ENCODE measurements at places on chromosomes 7 and 10.
A peak's percentile ranks its signal among the peaks of the same experiment; 100 is the strongest.

DNA sequence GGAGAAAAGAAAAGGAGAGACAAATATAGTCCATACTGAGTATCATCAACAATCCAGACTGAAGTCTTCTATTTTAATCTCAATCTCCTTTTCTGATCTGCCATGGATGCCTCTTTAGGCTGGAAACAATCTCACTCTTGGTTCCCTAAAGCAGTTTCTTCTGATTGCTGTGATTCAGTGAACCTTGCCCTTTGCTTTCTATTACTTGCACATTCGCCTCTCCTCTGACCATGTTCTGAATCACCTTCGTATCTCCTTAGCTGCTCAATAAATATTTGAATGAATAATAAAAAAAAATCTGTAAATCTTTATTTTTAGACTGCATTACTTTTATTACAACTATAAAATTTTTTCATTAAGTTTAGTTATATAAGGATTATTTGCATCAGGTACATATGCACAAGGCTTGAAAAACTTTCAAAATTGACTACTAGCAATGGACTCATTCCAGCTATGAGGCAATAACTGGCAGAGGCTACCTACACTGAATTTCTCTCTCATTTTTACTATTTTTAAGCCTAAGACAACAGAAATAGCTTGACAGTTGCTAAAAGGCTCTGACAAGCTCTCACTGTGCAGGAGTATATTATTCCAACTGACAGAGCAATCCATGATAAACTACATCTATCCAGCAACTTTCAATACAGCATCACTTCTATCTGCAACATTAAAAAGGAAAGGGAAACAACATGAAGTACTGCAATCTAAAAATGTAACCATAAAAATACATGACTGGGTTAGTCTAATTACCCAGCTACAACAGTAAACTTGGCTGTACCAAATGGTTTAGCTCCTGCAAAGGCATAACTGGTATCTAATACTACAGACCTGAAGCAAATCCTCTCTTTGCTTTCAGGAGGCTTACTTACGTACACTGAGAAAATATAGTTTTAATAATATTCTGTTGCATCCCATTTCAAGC lies 25.6 kb downstream of the TM9SF3 start:
- peaks cover 41% of the 10 kb centered on the region for H3K36me3 ChIP-seq
- no peak overlapping the region for H3K4me3 ChIP-seq
- no peak for DNase-seq
- no peak overlapping the region for H3K27ac ChIP-seq
- H3K4me1 ChIP-seq: no peaks in the 10 kb centered on the region
- H3K27me3 ChIP-seq: no peaks in the 10 kb centered on the region

- no peak overlapping the region for H3K4me3 ChIP-seq
- H3K4me1 ChIP-seq: no peaks in the 10 kb centered on the region
- H3K36me3 ChIP-seq: no peaks in the 10 kb centered on the region
- H3K27ac ChIP-seq: no peak overlapping the region
Measured at GRCh38 chr7:112584290-112584689, 103.5 kb downstream of the LSMEM1 start.

DNA sequence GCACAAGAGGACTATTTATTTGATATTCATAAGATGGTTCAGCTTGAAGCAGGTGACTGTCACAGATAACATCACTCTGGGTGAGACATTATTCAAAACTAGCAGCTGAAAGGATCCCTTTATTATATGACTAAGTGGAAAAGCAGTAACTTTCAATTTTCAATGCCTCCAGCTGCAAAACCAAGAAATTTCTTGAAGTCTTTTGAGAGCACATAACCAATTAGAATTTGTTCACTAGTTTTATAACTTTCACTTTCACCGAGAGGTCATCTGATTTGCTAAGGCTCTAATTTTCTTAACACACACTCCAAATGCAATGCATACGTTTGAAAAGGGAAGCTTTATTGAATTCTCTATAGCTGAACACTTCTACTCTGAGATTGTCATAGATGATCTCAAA lies 88.6 kb upstream of the KLF14 start:
- no peak overlapping the region for H3K4me3 ChIP-seq
- H3K27me3 ChIP-seq: no peaks in the 10 kb centered on the region
- no peaks in the 10 kb centered on the region for H3K4me1 ChIP-seq
- no peak for DNase-seq
- no peaks in the 10 kb centered on the region for H3K36me3 ChIP-seq
- no peak overlapping the region for H3K27ac ChIP-seq

DNA sequence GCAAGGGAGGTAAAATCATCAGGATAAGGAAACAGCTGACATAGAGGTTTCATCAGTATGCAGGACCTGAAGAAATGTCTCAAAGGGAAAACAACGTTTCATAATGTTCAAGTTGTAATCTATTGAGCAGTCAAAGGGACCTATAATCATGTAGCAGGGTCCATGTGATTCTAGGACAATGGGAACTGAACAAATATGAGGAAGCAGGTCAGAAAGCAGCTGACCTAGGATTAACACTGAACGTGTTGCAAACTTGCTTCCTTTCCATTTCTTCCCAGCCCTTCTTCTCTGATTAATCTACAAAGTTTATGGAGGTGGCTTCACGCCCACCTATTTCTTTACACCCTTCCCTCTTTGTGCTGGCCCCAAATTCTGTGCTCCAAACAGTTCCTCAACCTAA lies 256.9 kb upstream of the AKR1E2 start:
- DNase-seq: no peak
- no peak overlapping the region for H3K27ac ChIP-seq
- H3K27me3 ChIP-seq: no peaks in the 10 kb centered on the region
- no peaks in the 10 kb centered on the region for H3K36me3 ChIP-seq

GRCh38 chr10:67815571-67816059 lies 22.4 kb downstream of the DNAJC12 start:
- no peaks in the 10 kb centered on the region for H3K4me1 ChIP-seq
- H3K4me3 ChIP-seq: no peak overlapping the region
- DNase-seq: no peak

DNA sequence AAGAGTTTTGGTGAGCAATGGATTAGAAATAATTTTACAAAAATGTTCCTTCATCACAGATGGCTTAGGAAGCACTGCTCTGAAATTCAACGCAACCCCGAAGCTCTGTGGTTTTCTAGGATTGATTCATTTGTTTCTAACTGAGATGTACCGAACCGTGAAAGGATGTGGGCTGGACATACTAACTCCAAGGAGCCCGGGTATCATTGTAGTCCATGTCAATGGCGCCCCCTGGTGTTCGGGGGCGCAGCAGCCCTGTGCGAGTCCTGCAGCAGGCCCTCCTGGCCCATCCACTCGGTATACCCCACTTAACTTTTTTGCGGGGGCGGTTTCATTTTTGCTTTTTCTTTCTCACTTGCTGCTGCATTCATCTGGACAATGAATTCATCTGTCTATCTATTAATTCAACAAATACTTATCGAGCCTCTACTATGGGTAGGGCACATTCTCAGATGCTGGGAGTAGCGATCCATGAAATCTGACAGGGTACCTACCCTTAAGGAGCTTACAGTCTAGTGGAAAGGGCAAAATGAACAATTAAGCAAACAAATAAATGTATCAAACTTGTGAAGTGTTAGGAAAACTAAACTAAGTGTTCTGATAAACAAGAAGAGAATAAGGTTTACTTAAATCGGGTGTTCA lies 25.2 kb upstream of the ITPRID1 start:
- no peak overlapping the region for H3K4me3 ChIP-seq
- no peak overlapping the region for H3K27ac ChIP-seq
- DNase-seq: no peak
- peaks cover 8% of the 10 kb centered on the region for H3K27me3 ChIP-seq
- H3K36me3 ChIP-seq: no peaks in the 10 kb centered on the region

DNA sequence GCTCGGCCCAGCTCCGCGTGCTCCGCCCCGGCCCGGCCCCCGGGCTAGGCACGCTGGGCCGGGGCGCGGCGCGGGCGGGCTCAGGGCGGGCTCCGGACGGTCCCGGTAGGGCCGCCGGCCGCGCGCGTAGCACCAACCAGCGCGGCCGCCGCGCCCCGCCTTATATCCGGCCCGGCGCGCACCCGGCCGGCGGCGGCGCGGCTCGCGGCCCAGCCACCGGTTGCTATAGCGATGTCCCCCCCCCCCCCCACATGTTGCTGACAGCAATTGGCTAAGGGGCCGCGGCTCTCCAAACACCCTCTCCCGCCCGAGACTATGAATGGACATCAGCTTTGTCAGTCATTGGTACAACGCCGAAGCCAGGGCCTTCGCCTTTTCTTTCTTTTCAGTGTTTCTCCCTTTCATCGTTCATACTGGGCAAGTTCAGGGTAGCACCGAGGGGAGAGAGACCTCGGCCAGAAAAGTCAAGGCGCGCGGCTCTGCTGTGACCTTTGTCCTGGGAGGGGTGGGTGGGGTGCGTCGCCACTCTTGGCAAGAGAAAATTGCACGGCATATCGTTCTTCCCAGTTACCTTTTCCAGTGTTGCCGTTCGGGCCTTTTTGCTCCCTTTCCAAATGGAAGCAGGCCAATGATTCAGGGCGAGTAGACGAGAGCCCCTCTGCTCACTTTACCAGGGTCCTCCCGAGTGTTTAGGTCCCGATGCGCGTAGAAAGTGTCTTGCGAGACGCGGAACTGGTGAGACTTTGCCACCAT lies 354.2 kb downstream of the DNAJB6 start:
- H3K36me3 ChIP-seq: no peaks in the 10 kb centered on the region
- no peak overlapping the region for H3K27ac ChIP-seq
- peaks cover 52% of the 10 kb centered on the region for H3K4me1 ChIP-seq
- H3K4me3 ChIP-seq: peak overlapping the region; percentile 31
- peak; percentile 65 for DNase-seq
- H3K27me3 ChIP-seq: peaks cover 82% of the 10 kb centered on the region

DNA sequence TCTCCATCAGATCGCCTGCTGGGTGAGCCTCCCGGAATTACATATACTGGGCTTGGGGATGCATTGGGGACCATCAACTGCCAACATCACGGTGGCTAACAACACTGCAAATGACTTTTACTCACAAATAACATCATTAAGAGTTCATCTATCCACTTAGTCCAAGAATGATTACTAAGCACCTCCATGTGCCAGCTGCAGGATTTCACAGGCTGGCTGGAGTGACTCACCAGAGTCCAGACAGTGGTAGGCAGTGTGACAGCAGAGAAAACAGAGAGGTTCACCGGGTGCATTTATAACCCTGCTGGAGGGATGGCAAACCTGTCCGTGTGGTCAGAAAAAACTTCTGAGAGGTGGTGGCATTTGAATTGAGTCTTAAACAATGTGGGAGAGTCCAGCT lies 3.2 kb upstream of the IGFBP3 start:
- H3K27me3 ChIP-seq: no peaks in the 10 kb centered on the region
- no peaks in the 10 kb centered on the region for H3K4me1 ChIP-seq
- H3K27ac ChIP-seq: peak overlapping the region; percentile 28
- no peak overlapping the region for H3K4me3 ChIP-seq

DNA sequence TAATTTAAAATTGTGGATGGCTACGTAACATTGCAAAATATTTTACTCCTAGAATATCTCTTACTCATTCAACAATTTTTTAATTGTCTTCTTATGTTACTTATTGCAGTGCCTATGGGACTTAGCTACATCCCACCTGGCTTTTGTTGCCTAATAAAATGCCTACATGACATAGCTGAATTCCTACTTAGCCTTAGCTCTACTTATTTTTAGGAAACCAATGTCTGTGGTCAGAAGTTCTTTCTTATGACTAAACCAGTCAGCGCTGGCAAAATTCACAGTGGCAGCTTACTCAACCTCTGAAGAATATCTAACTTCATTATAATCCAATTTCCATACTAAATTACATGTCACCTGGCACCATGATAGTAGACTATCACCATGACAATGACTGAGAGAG lies 1612.4 kb upstream of the LRRTM3 start:
- H3K4me1 ChIP-seq: no peaks in the 10 kb centered on the region
- DNase-seq: no peak
- H3K4me3 ChIP-seq: no peak overlapping the region
- H3K27me3 ChIP-seq: no peaks in the 10 kb centered on the region
- no peaks in the 10 kb centered on the region for H3K36me3 ChIP-seq
- no peak overlapping the region for H3K27ac ChIP-seq

GRCh38 chr7:142407939-142408570 lies 150.2 kb upstream of the PRSS58 start:
- DNase-seq: no peak
- no peaks in the 10 kb centered on the region for H3K4me1 ChIP-seq
- no peak overlapping the region for H3K27ac ChIP-seq
- no peaks in the 10 kb centered on the region for H3K36me3 ChIP-seq
- peak overlapping the region; percentile 27 for H3K4me3 ChIP-seq

DNA sequence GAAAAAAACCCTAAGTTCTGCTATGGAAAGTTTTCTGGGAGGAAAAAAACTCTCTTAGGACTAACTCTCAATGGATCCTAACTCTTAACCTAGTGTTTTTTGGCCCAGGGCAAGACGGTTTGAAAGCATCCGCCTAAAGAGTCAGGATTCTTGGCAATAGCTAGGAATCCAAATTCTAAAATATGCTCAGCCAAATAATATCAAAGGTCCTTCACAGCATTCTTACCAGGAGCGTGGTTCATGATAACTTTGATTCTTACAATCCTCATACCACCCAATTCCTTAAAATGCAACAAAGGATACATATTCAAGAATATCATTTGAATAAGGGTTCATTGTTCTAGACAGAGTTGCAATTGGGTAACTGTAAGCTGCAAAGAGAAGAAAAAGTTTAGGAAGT lies 21.3 kb downstream of the CPA1 start:
- no peaks in the 10 kb centered on the region for H3K36me3 ChIP-seq
- no peak for DNase-seq
- no peak overlapping the region for H3K4me3 ChIP-seq

GRCh38 chr7:81298951-81299666 lies 380.3 kb upstream of the SEMA3C start:
- H3K27me3 ChIP-seq: no peaks in the 10 kb centered on the region
- no peaks in the 10 kb centered on the region for H3K36me3 ChIP-seq
- no peak for DNase-seq
- no peak overlapping the region for H3K27ac ChIP-seq
- peaks cover 9% of the 10 kb centered on the region for H3K4me1 ChIP-seq

- no peak overlapping the region for H3K4me3 ChIP-seq
- H3K27ac ChIP-seq: peak overlapping the region; percentile 88
- H3K27me3 ChIP-seq: no peaks in the 10 kb centered on the region
- peak; percentile 16 for DNase-seq
Measured at GRCh38 chr10:86727470-86727869, 28.9 kb upstream of the BMPR1A start.

DNA sequence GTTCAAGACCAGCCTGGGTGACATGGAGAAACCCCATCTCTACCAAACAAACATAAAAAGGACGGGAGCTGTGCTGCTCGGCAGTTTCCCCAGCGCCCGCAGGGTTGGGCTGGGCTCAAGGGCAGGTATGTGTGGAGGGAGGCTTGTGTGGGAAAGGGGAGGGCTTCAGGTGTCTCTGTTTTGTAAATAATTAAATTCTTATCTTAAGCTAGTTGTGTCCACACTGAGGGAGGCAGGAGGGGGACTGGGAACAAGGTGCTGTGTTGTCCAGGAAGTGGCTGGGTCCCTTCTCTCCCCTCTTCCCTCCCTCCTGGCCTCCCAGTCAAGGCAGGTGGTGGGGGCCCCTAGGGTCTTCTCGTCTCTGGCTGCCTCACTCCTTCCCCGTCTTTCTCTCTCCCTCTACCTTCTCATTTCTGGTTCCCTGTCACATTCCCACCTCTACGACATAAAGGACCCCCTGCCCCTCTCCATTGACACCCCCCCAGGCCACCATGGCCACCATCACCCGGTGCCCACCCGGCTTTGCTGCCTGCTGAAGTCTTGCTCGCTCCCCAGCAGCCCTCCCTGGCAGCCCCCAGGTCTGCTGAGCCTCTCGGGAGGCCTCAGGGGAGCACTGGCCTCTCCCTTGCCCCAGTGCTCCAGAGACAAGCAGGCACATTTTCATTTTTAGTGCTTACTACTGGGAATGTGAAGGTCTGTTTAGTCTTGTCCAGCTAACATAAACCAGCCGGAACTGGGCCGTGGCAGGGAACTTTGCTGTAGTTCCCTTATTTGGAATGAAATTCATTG lies 19.3 kb downstream of the NEURL1 start:
- no peaks in the 10 kb centered on the region for H3K4me1 ChIP-seq
- no peaks in the 10 kb centered on the region for H3K36me3 ChIP-seq
- no peaks in the 10 kb centered on the region for H3K27me3 ChIP-seq
- H3K27ac ChIP-seq: no peak overlapping the region
- DNase-seq: no peak

Data from tibial artery (tissue), 4 donors.